ENCODE measurements at places on chromosomes 2 and 18.
A peak's percentile ranks its signal among the peaks of the same experiment; 100 is the strongest.

GRCh38 chr18:54852780-54853675, 24.8 kb downstream of the RAB27B start:
- DNase-seq = no peak

- DNase-seq = no peak
Observed at GRCh38 chr2:144256996-144257707, 262.8 kb downstream of the ZEB2 start.

DNA sequence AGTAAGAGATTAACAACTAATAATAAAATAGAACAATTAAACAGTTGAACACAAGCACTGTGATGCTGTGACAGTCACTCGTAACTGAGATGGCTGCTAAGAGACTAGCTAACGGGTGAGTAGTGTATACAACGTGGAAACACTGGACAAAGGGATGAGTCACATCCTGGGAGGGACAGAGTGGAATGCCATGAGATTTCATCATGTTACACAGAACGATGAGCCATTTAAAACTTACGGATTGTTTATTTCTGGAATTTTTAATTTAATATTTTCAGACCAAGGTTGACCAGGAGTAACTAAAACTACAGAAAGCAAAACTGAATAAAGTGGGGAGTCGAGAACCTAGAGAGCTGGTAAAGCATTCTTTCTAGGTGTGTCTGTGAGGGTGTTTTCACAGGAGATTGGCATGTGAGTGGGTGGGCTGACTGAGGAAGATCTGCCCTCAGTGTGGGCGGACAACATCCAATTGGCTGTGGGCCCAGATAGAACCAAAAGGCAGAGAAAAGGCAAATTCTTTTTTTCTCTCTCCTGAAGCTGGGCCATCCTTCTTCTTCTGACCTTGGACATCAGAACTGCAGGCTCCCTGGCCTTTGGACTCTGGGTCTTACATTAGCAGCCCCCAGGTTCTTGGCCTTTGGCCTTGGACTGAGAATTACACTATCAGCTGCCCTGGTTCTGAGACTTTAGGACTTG, 14.6 kb downstream of the TMSB10 start:
- peak; percentile 97 for DNase-seq

- DNase-seq = no peak
Observed at GRCh38 chr18:68568364-68569155, 146.3 kb downstream of the TMX3 start.

DNA sequence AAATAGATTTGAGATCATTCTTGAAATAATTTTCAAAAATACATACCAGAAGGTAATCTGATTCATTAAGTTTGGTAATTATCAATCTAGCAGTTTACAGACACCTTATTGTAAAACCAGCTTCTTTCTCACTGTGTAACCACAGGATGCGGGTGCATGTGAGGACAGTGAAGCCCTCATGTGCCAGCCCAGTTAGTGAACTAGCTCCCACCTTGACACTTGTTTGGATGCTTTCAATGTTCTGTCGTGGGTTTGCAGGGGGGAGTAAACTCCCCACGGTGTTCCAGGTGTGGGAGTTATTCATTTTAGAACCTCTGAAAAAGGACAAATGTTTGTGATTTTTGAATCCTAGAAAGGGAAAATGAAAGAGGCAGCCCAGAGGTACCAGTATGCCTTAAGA, 59.0 kb downstream of the WDSUB1 start:
- no peak for DNase-seq

GRCh38 chr18:8997634-8998033, 104.9 kb upstream of the NDUFV2 start:
- DNase-seq = no peak

GRCh38 chr2:136132825-136133155, 14.8 kb upstream of the CXCR4 start:
- DNase-seq = no peak

GRCh38 chr2:114128263-114128662, 238.4 kb downstream of the ACTR3 start:
- no peak for DNase-seq

- no peak for DNase-seq
Observed at GRCh38 chr2:229083606-229084340, 187.3 kb downstream of the PID1 start.

All from brain microvascular endothelial cell (primary cell).